ENCODE measurements at places on chromosomes 7 and 10. TPM values are rescaled to one million over a fixed set of nuclear protein-coding genes. Genes with fewer than 3 reads are reported as not detected.

The CALHM1 gene
- not detected for total RNA-seq

The GFRA1 gene
- total RNA-seq = 65.8 TPM

The TACC2 gene
- total RNA-seq = 49.1 TPM

The MKRN1 gene
- total RNA-seq = 113 TPM

The CAV2 gene
- 139 TPM for total RNA-seq

DNA sequence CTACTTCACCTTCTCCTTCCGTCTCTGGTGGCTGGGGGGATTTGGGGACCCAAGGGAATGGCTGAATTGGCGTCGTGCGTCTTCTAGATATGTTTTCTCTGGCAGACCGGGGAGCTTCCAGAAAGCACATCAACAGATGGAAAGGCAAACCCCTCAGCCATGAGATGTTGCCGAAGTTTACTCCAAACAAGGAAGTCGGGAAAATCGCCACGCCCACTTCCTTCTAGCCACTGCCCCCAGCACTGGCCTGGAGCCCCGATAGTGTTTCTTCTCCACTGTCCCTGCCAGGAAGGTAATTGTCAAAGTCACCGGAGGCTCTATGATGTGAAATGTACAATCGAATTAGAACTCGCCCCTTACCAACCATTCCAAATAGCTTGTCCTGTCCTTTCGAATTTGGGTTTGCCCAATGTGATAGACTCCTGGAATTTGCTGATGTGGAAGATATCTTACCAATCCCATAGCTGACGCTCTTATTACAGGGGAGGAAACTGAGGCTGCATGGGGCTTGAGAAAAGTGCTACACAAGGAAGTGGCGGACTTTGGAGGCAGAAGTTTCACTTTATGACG lies 191.0 kb downstream of the LSM5 start:
- peak; percentile 88 for DNase-seq

DNA sequence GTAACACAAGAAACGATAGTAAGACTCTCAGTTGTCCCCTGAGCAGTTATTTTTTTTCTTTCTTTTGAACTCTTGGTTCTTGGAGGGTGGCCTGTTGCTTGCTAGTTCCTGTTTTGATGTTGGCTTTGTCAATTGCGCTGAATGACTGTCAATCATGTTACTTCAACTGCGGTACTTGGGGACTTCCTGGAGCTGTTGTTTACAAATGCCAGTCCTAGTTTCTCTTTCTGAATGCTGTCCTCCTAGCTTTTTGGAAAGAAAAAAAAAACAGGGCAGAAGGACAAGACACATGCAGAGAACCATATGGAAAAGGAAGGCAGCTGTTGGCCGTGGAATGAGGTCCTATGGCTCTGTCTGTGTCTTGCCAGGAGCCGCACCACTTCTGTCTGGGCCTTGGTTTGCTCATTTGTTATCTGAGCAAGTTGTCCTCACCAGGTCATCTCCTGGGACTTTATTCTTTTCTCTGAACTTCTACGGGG lies 7.0 kb upstream of the PDCD4 start:
- no peak for DNase-seq

- DNase-seq = peak; percentile 51
These were observed 535 bp downstream of the ASAH2B start for GRCh38 chr10:50740293-50740648.

- no peak for DNase-seq
These were observed 32.7 kb downstream of the GFRA1 start for GRCh38 chr10:116240157-116240950.

DNA sequence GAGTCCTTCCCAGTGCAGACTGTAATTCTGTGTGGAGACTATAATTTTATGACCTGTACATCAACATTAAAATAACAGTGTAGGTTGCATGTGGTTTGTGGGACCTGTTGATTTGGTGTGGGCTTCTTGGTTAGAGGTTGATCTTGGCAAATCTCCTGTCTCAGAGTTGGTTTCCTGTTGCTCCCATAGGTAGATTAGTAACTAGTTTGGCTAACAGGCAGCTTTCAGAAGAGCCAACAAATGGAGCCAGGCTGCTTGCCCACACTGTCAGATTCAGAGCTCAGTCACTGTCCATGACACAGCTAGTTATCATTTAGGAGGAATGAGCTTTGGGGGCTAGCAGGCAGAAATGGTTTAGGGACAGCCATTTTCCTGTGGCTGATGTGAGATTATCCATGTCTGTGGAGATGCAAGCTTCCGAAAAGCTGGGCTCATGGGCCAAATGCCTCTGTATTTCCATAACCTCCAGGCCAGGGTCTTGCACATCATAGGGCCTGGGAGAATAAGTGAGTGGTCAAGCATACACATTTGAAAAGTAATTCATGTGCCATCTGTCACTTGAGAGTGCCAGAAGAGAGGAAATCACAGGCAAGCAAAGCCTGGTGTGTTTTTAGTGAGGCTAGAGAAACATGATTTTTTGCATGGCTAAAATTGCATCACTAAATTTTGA lies 33.4 kb downstream of the CCM2 start:
- DNase-seq = no peak

DNA sequence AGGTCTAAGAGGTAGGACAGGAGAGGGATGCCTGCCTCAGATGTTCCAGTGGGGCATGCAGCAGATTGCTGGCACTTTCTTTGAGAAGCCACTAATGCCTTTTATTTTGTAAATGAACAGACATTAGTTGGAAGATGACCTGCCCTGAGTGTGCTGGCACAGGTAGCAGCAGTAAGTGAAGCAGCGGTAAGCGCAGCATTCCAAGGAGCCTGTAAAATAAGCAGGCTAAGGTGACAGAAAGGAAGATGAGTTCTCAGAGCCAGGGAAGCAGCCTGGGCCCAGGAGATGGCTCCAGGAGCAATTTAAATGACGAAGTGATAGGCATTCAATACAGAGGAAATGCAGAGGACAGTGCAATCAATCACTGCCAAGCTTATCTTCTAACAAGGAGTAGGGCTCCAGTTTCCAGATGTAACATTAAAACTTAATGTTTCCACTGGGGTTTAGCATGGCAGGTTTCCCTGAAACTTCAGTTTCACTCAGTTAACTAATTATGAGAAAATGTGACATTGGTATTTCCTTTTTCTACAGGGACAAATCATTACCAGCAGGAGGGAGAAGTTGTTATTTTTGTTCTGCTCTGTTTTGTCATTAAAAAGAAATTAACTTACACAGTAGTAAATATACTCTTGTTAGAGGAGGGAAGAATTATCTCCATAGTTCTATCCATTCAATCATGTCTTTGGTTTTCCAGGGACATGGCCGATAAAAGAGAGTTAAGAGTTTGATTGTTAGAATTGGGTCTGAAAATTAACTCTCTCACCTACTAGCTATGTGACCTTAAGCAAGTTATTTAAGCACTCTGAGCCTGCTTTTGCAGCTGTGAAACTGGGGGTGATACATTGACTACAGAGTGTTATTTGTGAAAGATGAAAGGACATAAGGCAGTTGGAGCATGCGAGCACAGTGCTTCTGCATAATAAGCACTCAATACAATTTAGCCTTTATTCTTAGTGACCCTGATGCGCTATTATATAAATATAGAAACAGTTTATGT lies 96.6 kb upstream of the PTN start:
- DNase-seq = no peak

DNA sequence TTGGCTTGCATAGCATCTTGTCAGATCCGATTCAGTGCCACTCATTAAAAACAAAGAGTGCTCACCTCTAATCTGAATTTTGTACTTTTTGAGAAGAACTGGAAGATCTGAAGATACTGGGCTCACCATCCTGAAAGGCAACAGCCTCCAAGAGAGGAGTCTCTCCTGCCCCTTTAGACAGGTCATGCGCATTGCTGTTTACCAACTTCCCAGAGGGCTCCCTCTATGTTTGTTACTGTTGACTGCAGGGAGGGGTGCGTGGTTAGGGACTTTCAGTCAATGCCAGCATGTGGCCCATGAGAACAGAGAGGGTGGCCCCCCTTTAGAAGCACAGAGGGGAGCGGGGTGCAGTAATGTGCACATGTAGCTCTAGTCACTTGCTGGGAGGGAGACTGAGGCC lies 33.2 kb upstream of the CABCOCO1 start:
- DNase-seq = no peak

DNA sequence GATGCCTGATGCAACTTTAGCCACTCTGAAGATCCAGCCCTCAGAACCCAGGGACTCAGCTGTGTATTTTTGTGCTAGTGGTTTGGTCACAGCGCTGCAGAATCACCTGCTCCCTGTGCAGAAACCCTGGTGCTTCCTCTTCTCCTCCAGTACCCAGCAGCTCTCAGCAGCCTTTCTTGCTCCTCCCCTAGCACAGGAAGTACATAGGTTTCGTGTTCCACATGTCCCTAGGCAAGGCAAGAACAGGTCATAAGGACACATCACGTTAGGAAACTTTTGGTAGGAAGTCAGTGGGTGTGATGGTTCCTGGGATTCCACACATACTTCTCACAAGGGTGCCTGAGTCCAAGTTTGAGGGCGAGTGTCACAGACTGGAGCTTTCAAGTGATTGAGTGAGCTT lies 167.9 kb upstream of the PRSS1 start:
- no peak for DNase-seq

GRCh38 chr7:152336754-152337368 lies 98.9 kb downstream of the KMT2C start:
- no peak for DNase-seq

DNA sequence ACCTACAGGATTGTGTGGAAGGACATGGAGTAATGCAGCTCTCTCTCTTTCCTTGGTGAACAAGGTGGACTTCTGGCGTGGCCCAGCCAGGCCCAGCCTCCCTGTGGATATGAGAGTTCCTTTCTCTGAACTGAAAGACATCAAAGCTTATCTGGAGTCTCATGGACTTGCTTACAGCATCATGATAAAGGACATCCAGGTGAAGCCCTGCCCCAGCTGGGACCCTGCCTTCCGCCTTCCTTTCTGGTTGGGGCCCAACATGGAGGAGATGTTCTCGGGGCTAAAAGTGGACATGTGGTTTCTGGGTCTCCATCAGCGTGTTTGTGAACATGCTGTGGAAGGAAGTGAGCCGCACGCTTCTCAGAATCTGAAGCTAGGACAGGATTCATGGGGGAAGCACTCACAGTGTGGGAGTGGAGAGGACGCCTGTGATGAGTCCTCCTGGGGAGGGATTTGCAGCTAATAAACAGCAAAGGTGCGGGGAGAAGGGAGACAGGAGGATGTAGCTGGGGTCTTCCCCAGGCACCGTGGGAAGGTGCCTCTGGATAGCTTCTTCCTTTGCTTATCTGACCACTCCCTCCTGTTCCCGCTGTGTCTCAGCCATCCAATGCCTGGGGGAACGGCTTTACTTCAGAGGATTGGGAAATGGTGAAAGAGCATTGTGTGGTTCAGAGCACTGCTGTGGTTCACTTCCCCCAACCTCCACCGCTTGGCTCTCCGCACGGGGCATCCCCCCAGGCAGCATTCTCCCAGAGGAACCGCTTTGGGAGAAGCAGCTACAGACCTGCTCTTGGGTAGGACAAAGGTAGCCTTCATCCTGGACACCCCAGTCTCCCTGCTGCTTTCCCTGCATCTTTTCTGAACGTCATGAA lies 5.5 kb downstream of the CPA5 start:
- no peak for DNase-seq

GRCh38 chr10:43453266-43453831 lies 16.4 kb downstream of the ZNF487 start:
- DNase-seq = no peak

GRCh38 chr10:125128397-125129075 lies 31.8 kb downstream of the CTBP2 start:
- DNase-seq = no peak

DNA sequence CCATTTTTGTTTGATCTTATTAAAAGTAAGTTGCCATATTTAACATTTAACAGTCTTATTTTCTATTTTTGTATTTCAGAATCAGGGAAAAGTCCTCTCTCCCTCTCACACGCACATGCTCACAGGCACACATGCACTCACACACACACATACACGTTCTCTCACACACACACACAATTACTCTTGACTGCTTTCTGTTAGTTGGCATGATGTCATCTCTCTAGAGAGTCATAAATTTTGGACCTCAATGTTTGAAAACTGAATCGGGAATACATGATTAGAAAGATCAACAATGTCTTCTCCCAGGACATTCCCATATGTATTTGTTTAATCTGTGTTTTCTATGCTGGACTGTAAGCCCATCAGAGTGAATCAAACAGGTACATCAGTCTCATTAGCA lies 165.7 kb upstream of the AHR start:
- no peak for DNase-seq

DNA sequence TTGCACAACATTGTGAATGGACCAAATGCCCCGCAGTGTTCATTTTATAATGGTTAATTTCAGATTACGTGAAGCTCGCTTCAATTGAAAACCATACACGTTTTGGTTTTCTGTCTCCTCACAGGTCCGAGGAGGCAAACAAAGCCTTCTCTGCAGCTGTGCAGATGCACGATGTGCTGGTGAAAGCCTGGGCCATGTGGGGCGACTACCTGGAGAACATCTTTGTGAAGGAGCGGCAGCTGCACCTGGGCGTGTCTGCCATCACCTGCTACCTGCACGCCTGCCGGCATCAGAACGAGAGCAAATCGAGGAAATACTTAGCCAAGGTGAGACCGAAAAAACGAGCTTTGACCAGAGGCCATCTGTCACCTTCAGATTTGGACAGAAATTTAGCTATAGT lies 110.3 kb downstream of the TRRAP start:
- DNase-seq = peak; percentile 9

DNA sequence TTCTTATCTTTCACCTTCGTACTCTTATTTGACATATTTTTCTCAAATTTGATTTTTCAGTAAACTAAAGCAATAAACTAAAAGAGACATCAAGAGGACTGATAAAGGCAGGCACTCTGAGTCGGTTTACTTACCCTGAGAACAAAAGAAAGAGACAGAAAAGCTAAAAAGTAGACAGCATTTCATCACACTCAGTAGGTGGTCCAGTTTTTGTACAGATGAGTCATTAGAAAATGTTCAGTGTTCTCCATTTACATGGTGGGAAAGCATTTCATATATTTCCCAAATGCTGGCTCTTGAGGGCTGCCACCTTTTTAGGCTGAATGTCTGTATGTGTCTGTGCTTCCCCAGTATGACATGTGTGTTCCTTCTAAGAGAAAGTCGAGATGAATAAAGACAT lies 52.7 kb downstream of the NHLRC2 start:
- DNase-seq = no peak

GRCh38 chr10:71326464-71326881 lies 7.4 kb downstream of the SLC29A3 start:
- DNase-seq = no peak

DNA sequence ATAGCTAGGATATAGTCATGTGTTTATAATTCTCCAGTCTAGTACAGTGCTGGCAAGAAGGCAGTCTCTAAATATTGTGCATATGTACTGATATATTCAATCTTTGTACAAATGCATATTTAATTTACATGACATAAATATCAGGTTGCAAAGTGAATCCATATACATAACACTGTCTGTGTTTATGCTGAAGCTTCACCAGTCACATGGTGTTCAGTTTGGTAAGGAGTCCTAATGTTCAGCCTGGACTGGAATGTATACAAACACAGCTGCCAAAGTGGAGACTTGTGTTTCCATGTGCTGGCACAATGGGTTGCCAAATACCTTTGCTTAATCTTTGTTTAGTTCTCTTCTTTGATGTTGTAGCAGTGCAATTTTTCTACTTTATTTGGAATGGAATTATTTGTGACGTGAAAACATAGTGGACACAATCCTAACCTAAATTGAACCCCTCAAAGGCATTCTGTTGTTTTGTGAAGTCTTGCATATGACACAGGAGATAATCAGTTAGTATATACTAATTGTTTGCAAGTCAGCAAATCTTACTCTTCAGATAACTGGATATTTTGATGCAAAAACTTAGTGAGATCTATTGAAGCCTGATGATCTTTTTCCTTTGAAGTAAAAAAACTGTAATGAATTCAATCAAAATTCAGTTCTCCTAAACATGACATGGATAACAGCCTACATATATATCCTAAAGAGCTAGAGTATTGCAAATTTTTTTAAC lies 17.3 kb upstream of the ARL4A start:
- no peak for DNase-seq
